ENCODE measurements at places on chromosomes 4 and X.

DNA sequence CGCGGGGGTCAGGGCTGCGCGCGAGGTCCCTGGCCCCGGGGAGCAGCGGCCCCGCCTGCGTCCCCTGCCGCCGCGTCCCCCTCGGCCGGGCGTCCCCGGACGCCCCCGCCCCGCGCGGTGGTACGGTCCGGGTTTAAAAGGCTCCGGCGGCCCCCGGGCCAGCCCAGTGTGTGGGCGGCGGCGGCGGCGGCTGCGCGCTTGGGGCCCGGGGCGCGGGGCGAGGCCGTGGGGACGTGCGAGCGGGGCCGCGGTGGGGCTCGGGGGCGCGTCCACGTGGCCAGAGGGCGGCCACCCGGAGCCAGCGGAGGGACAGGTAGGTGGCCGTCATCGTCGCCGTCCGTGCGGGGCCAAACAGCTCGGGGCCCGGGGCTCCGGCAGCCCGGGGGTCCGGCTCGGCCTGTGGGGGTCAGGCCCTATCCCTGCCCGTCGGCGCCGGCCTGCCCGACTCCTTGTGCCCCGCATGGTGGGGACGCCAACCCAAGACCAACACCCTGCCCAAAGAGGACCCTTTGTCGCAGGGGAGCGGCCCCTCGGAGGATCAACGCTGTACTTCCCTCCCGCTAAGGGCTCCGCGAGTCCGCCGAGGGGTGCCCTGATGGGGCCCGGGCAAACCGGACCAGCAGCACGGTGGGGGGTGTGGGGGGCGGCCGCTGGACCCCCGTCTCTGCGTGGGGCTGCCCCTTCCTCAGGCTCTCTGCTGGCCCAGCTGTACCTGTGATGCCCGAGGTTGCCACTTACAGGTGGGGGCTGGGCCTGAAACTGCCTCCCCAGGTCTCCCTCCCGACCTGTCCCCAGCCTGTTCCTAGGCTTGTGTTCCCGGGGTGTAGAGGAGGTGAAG is at the start of gene PLXNA3:
Gene PLXNA3, plus strand, starts transcription at position 166 of the 838 bp plus-strand sequence. CDS start 1,903 bp downstream, outside the sequence.
- peak; percentile 52 for DNase-seq

DNA sequence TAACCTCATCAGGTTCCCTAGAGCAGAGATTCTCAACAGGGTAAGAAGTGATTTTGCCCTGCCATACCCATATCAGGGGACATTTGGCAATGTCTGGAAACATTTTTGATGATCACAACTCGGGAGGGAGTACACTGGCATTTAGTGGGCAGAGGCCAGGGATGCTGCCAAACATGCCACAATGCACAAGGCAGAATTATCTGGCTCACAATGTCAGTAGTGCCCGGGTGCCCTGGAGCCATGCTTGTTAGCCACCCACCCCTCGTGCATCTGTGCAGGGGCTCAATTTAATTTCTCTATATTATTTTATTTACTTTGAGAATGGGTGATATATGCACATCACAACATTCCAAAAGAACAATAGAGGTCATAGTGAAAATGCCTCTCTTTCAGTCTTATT is 82.0 kb upstream of the DHX15 start:
- no peak for DNase-seq

DNA sequence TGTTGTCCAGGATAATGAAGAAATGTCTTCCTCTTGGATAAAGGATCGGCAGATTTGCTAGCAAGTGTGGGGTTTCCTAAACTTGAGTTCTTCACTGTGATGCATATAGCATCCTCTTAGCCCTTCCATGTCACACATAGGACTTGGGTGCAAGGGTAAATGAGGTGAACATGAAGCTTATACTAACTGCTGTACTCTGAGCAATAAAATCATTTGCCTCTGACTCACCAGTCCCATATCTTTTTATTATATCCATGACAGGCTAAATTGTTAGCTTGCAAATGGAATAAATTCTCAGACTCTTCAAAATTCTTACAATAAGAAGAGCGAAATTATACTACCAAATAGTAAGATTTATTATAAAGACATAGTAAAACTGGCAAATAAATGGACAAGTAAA is 14.7 kb upstream of the TBC1D1 start:
- DNase-seq: no peak

DNA sequence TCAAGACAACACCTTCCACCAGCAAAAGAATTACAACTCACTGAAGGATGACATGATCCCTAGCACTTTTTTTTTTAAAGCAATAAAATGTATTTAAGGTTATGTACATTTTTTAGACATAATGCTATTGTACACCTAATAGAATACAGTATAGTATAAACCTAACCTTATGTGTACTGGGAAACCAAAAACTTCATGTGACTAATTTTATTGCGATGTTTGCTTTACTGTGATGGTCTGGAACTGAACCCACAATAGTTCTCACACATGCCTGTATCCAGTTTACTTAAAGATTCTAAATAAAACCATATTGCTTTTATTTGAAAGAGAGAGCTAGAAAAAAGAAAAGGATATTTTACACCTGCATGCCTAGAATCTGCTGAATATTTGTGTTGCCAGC is 4.4 kb upstream of the STS start:
- DNase-seq: no peak

DNA sequence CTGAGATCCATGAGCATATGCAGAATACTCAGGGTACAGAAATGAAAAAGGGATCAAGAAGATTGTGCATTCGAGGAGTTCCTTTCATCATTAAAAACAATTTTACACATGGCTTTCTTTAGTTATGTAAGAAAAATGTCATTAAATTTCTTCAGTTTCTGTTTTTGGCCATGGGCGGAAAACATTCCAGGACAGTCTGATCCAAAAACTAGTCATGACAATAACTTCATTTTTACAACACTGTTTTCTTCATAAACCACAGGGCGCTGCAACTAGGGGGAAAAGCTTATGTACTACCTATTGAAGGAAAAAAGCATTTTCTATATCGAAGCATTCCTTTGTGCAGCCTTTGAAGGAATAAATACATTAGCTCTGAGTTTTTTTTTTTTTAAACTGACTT is 28.2 kb downstream of the IL13RA1 start:
- DNase-seq: no peak

- no peak for DNase-seq
Observed at GRCh38 chr4:12933760-12934221, 550.3 kb downstream of the RAB28 start.

DNA sequence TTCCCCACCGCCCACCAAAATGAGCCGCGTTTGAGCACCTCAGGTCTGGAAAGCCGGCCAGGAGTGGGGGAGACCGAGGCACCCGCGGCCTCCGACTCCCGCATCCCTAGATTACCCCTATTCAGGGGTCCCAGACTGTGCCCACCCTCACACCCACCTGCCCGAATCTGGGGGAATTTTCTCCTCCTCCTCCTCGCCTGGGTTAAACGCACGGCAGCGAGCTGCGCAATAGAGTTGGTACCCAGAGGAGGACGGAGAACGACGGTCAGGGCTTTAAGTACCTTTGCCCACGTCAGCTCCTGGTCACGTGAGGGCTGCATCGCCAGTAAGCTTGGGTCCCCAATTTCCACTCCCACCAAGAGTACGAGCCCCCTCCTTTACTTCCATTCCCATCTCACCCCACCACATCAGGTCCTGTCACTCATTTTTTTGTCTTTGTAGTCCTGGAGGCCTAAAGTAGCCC is at the start of gene ARMCX2:
Gene ARMCX2, minus strand, starts transcription at position 250 of the 463 bp plus-strand sequence. CDS start 2,262 bp downstream, outside the sequence.
- DNase-seq: peak; percentile 80

GRCh38 chr4:120855307-120856001 is 67.1 kb downstream of the PRDM5 start:
- no peak for DNase-seq

- DNase-seq: peak; percentile 62
Observed at GRCh38 chr4:107069049-107069448, 32.9 kb upstream of the DKK2 start.
